ENCODE measurements at places on chromosomes 11 and 22.

GRCh38 chr11:65559951-65560537 is 1.9 kb upstream of the LTBP3 start:
- no peak for DNase-seq

DNA sequence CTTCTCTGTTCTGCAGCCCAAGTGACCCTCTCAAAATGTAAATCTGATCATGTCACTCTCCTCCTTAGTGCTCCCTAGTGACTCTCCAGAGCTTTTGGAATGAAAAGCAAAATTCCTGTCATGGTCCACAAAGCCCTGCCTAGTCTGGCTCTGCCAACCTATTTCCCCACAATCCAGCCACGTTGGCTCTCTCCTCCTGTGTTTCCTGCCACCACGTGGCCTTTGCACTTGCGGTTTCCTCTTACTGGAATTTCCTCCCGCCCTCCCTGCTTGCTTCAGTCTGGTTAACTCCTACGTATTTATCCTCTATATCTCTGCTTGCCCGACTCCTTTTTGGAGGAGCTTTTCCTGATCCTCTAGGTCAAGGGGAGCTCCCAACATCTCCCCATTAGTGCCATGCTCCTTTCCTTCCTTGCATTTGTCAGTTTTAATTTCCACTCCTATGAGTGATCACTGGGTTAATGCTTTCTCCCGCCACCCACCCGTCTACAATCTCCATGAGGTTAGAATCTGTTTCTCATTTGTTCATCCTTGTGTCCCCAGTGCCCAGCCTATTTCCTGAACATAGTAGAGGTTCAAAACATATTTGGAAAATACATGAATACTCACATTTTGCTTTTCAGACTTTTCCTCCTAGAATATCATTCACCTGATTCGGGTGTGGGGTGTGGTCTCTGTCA is 11.5 kb downstream of the NNMT start:
- DNase-seq: no peak

DNA sequence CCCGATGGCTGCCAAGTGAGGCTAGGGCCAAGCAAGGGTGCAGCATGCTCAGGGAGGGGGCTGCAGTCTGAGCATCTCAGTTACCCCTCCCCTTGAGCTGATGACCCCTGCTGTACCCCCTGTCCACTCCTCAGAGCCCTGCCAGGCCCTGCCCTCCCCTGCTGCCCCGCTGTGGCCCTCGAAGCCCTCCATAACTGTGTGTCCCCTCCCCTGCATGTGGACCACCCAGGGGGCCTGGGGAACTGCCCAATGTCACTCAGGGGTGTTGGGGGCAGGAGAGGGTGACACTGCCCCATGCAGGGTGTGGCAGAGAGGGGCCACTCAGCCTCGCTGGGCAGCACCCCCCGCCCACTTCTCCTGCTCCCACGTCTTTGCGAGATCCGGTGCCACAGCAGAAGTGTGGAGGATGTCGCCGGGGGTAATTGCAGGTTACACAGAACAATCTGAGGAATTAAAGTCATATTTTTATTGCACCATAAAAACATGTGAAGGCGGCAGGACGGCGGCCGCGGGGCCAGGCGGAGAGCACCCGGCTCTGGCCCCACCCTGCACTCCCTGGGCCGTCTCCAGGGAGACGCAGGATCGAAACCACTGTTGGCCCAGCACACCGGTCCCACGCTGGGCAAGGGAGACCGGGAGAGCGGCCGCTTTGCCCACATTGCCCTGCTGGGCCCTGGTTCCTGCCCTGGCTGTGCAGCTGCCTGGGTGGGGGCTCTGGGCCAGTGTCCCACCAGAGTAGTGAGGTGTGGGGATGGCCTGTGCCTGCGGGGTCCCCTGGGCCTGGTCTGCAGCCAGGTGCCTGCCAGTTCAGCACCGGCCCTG is 18.7 kb upstream of the GNB1L start:
- peak; percentile 45 for DNase-seq

DNA sequence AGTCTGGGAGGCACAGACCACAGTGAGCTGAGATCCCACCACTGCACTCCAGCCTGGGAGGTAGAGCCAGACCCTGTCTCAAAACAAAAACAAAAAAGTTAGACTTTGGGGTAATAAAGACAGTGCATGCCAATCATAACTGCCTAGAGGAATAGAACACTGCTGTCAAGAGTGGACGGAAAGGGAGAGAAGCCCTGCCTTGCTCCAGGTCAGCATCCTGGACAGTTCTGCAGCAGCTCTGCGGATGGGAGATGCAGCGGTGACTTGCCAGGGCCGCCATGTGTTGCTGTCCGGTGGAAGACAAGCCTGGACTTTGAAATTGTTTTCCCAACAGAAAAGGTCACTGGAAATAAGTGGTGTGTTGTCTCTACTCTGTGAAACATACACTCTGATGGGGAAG is 618.2 kb downstream of the TBC1D22A start:
- no peak for DNase-seq

GRCh38 chr11:121661880-121662486 is 209.2 kb upstream of the SORL1-AS1 start:
- no peak for DNase-seq

GRCh38 chr11:111935317-111936039 is 1.7 kb upstream of the DIXDC1 start:
- no peak for DNase-seq

GRCh38 chr11:111676878-111677585 is 74.8 kb downstream of the SIK2 start:
- no peak for DNase-seq

- DNase-seq: no peak
Observed at GRCh38 chr11:12110714-12111548, 541 bp downstream of the MICAL2 start.

DNA sequence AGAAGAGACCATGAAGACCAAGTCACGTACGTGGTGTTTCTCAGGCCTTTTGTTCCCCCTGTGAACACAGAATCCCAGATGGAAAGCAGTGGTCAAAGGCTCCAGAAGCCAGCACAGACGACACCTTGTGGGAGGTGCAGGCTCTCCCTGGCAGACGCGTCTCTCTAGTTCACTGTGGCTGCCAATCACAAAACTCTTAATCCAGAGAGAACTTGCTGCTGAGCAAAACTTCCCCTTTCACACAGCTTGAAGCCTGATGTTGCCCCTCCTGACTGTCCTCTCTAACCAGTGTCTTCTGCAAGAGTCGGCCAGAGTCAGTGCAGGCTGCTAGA is 67.1 kb downstream of the PIWIL3 start:
- DNase-seq: no peak

GRCh38 chr22:37887584-37888378 is 18.3 kb upstream of the MICALL1 start:
- DNase-seq: peak; percentile 67

GRCh38 chr22:21020802-21021429 is 6.0 kb downstream of the P2RX6 start:
- no peak for DNase-seq

GRCh38 chr11:33724644-33725035 is 11.6 kb downstream of the CD59 start:
- DNase-seq: no peak

GRCh38 chr11:64444838-64445441 is 86.0 kb downstream of the RPS6KA4 start:
- DNase-seq: peak; percentile 63

DNA sequence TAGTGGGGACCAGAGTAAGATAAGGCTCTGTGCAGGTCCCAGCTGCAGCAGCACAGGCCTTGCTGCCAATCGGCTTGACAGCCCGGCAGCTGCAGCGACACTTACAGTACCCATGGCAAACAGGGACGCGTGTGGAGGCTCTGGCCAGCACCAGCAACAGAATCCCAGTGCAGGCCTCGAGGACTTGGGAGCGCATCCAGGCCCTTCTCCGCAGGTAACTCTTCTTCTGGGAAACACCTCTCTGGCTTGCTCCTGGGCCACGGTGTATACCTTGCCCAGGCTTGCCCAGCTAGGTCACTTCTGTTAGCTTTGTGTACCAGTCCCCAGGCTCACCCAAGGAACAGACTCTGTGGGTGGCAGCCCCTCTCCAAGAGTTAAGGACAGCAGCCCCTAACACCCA is 126.7 kb downstream of the CTTN start:
- no peak for DNase-seq
